Spinal cord (tissue), 10 donors: ENCODE measurements at places on chromosomes 2 and 18. TPM values are rescaled to one million over a fixed set of nuclear protein-coding genes. Genes with fewer than 3 reads are reported as not detected.

The GRB14 gene
- total RNA-seq: 11.3 TPM

- no peaks in the 10 kb centered on the region for H3K27me3 ChIP-seq
- H3K4me3 ChIP-seq: no peak overlapping the region
- no peak overlapping the region for H3K27ac ChIP-seq
- DNase-seq: peak; percentile 65
- no peaks in the 10 kb centered on the region for H3K36me3 ChIP-seq
- H3K4me1 ChIP-seq: peaks cover 12% of the 10 kb centered on the region
Measured at GRCh38 chr18:77634494-77634893, 384.8 kb downstream of the GALR1 start.

DNA sequence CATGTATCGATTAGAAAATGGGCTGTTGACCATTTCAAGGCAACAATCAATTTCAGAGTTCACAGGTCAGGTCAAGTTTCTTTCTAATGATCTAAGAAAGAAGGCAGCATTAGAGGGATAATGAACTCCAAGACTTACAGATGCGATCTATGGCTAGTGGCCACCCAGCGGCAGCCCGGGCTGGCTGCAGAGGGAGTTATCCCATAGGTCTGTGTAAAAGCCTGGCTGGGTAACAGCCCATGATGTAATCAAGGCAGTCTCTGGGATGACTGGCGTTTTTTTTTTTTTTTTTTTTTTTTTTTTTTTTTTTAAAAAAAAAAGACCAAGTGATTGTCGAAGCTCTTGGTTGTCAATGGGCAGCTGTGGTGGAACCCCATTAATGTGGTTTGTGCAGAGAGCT lies 171.1 kb upstream of the SKOR2 start:
- peaks cover 7% of the 10 kb centered on the region for H3K27me3 ChIP-seq
- H3K36me3 ChIP-seq: no peaks in the 10 kb centered on the region
- DNase-seq: no peak
- no peak overlapping the region for H3K4me3 ChIP-seq
- no peak overlapping the region for H3K27ac ChIP-seq
- H3K4me1 ChIP-seq: no peaks in the 10 kb centered on the region

- H3K4me3 ChIP-seq: no peak overlapping the region
- H3K27ac ChIP-seq: no peak overlapping the region
- no peak for DNase-seq
- no peaks in the 10 kb centered on the region for H3K27me3 ChIP-seq
- H3K36me3 ChIP-seq: no peaks in the 10 kb centered on the region
- peaks cover 4% of the 10 kb centered on the region for H3K4me1 ChIP-seq
Measured at GRCh38 chr2:941871-942270, 8.8 kb upstream of the SNTG2 start.

The DCDC2C gene
- total RNA-seq: 0.99 TPM

DNA sequence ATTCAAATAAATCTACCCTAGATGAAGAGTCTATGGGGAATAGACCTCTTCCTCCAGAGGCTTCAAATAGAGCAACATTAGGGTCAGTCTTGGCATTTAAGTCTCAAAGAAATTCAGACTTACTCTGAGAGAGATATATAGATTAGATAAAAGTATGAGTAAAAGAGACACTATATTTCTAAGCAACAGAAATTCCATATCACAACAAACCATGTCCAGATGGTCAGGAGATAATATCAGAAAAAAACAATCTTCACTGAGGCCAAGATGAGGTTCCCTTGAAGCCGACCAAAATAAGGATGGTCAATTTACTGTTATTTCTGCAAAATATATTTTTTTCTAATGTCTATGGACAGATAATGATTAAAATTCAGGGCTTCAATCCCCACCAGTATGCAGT lies 89.1 kb upstream of the NOSTRIN start:
- H3K4me3 ChIP-seq: no peak overlapping the region
- no peak for DNase-seq
- H3K36me3 ChIP-seq: no peaks in the 10 kb centered on the region
- no peaks in the 10 kb centered on the region for H3K4me1 ChIP-seq

The PCARE gene
- total RNA-seq: not detected

DNA sequence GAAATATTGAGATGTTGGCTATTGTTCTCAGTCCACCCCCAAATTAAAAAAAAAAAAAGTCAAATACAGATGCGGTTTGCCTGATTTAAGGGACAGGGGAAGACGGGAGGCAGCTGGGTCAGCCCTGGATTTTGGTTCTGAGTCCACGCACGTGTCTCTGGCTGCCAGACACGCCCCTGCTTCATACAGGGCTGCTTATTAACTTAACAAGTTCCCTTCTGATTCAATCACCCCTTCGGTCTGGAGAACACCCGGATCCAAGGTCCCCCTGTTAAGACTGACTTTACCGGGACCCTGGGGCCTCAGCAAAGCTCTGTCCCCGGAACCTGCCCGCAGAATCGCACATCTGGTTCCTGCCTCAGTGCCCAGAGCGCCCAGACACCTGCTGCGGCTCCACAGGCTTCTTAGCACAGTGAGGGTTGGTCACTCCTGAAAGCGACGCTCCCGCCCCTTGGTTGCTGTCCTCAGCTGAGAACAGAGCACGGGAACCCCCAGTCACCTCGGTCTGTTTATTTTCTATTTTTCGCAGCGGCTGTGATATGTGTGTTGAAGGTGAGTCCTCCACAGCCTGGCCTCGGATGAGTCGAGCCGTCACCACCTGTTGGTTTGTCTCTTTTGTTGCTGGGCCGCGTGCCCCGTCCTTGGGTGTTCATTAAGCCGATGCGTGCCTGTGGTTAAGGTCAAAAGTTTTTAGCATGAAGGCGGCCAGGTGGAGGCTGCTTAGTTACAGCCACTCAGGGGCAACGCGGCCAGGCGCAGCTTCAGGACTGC lies 57.2 kb downstream of the RTP5 start:
- H3K4me1 ChIP-seq: peaks cover 11% of the 10 kb centered on the region
- no peak for DNase-seq
- no peak overlapping the region for H3K27ac ChIP-seq

DNA sequence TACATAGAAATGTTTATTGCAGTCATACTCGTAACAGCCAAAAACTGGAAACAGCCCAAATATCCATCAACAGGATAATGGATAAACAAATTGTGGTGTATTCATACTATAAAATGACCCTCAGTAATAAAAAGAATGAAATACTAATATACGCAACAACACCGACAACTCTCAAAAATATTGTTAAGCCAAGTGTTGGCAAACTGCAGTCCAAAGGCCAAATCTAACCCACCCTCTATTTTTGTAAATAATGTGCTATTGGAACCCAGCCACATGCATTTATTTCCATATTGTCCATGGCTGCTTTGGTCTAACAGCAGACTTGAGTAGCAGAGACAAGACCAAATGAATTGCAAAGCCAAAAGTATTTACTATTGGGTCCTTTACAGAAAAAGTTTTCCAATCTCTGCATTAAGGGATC lies 151.0 kb downstream of the MREG start:
- H3K4me1 ChIP-seq: no peaks in the 10 kb centered on the region
- no peak for DNase-seq
- H3K27me3 ChIP-seq: no peaks in the 10 kb centered on the region
- no peaks in the 10 kb centered on the region for H3K36me3 ChIP-seq
- no peak overlapping the region for H3K4me3 ChIP-seq

DNA sequence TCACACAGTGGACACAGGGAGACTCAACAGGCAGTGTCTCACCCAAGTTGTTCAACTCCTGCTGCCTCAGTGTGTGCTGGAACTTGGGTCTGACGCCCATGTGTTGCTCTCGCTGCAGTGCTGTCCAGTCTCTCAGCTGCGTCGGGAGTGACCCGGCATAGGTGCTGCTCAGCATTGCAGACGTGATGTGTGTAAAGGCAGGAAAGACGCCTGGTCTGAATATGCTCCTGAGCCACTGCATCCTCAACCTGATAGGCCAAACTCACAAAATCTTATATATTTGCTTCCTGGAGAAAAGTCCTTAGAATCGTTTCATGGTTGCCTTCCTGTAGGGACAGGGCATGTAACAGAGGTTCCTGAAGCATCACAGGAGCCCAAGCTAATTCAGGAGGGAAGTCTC lies 152.9 kb downstream of the INSIG2 start:
- no peaks in the 10 kb centered on the region for H3K4me1 ChIP-seq
- no peaks in the 10 kb centered on the region for H3K36me3 ChIP-seq
- H3K27ac ChIP-seq: no peak overlapping the region
- H3K4me3 ChIP-seq: no peak overlapping the region
- DNase-seq: no peak

The CNDP1 gene
- 2.4 TPM for total RNA-seq

DNA sequence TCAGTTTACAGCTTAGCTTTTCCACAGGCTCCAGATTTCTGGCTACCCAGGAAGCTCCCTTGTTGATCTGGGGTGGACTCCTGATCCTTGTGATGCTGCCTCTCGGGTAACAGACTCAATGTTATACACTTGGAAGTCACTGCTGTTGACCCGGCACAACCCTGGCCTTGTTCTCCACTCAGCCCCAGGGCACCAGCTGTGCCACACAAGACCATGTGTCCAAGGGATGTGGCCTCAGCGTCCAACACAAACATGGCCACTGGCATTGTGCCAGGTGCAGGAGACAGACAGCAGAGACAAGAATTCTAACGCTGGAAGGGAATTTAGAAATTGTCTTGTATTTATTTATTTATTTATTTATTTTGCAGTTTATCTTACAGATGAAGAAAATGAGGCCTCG lies 39.0 kb upstream of the PPP4R1 start:
- H3K36me3 ChIP-seq: no peaks in the 10 kb centered on the region
- no peak overlapping the region for H3K4me3 ChIP-seq
- H3K4me1 ChIP-seq: peaks cover 6% of the 10 kb centered on the region
- no peaks in the 10 kb centered on the region for H3K27me3 ChIP-seq
- H3K27ac ChIP-seq: no peak overlapping the region

The CD302 gene
- 24.5 TPM for total RNA-seq

The EVA1A gene
- 2.2 TPM for total RNA-seq

- no peak for DNase-seq
- no peaks in the 10 kb centered on the region for H3K4me1 ChIP-seq
- no peak overlapping the region for H3K4me3 ChIP-seq
- H3K36me3 ChIP-seq: no peaks in the 10 kb centered on the region
- H3K27me3 ChIP-seq: no peaks in the 10 kb centered on the region
- H3K27ac ChIP-seq: no peak overlapping the region
Measured at GRCh38 chr2:228767196-228767595, 503.9 kb downstream of the PID1 start.

GRCh38 chr2:59282374-59283057 lies 1041.4 kb upstream of the FANCL start:
- H3K4me1 ChIP-seq: no peaks in the 10 kb centered on the region
- H3K36me3 ChIP-seq: no peaks in the 10 kb centered on the region
- no peak overlapping the region for H3K4me3 ChIP-seq
- no peak overlapping the region for H3K27ac ChIP-seq
- H3K27me3 ChIP-seq: no peaks in the 10 kb centered on the region

DNA sequence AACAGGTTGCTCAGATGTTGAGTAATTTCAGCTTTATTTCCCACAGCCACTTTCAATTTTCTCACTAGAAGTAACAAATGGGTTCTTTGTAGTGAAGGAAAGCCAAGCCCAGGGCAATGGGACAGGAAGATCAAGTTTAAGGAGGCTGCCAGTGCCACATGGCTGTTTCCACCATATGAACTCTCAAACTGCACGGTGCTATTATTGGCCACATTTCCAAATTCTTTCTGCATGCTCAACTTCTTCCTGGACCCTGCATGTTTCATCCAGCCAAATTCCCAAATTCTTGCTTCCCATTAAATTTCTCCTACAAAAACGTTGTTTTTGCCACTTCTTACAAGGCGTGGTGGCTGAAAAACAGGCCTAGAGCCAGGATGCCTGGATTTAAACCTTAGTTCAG lies 193.3 kb upstream of the SPHKAP start:
- no peak overlapping the region for H3K27ac ChIP-seq
- DNase-seq: no peak
- no peaks in the 10 kb centered on the region for H3K36me3 ChIP-seq
- no peaks in the 10 kb centered on the region for H3K4me1 ChIP-seq
- no peaks in the 10 kb centered on the region for H3K27me3 ChIP-seq
- no peak overlapping the region for H3K4me3 ChIP-seq

The STPG4 gene
- 0.44 TPM for total RNA-seq

DNA sequence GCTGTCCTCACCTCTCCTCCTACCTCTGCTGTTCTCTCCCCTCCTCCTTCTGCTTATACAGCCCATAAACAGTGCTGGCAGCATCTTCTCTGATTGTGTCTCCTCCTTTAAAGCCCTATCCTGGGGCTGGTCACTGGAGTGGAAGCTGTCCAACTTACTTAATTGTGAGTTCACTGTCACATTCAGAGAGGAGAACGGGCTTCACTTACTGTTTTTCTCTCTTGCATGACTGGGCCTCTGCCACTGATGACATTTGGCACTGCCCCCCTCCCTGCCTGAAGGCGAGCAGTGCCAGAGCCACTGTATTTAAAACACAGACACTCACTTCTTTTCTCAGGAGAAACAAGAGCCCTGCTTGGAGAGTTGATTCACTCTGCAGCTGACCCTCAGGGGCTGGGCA lies 12.3 kb downstream of the GAD1 start:
- H3K27me3 ChIP-seq: peaks cover 7% of the 10 kb centered on the region
- no peak overlapping the region for H3K27ac ChIP-seq
- H3K4me3 ChIP-seq: no peak overlapping the region
- peaks cover 3% of the 10 kb centered on the region for H3K36me3 ChIP-seq

The SRD5A2 gene
- 0.59 TPM for total RNA-seq
